Activated CD4-positive, alpha-beta T cell treated with anti-CD3 and anti-CD28 coated beads for 4 hours (primary cell): ENCODE measurements at places on chromosomes 7 and 10.

GRCh38 chr10:122248356-122249302, 22.5 kb upstream of the BTBD16 start:
- no peak for DNase-seq

DNA sequence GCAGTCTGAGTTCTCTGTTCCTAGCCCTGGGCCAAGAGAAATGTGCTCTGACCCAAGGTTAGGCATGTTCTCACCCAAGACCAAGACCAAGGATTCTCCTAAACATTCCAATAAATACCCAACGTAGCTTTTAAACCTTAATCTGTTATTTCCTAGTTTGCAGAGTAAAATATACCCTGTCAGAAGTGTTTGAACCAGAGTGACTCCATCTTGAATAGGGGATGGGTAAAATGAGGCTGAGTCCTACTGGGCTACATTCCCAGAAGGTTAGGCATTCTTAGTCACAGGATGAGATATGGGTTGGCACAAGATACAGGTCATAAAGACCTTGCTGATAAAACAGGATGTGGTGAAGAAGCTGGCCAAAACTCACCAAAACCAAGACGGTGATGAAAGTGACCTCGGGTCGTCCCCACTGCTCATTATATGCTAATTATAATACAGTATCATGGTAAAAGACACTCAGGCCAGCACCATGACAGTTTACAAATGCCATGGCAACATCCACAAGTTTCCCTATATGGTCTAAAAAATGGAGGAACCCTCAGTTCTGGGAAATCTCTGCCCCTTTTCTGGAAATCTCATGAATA, 27.7 kb downstream of the PLXNA4 start:
- no peak for DNase-seq

- no peak for DNase-seq
Measured at GRCh38 chr10:133309720-133310398, 1.1 kb downstream of the ZNF511 start.

GRCh38 chr7:143392875-143393266, 11.7 kb downstream of the ZYX start:
- no peak for DNase-seq

GRCh38 chr10:1367938-1368841, 312.0 kb downstream of the WDR37 start:
- DNase-seq, result no peak

GRCh38 chr10:110304394-110304779, 333 bp downstream of the SMNDC1 start:
- no peak for DNase-seq

DNA sequence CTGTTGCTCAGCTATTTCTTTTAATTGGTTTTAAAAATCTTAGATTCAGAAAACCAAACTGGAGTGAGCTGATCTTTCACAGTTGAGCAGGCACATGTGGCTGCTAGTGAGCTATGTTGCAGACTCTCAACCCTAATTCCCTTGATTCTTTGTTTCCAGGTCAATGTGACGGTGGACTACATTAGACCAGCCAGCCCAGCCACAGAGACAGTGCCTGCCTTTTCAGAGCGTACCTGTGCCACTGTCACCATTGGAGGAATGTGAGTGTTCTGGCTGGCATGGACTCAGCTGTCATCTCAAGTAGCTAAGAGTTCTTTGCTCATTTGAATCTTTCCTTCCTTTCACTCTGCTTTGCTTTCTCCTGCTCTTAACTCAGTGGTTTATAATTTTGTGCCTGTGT, 187.1 kb downstream of the LRRC4 start:
- DNase-seq, result no peak

- no peak for DNase-seq
Measured at GRCh38 chr7:35241884-35242283, 12.0 kb downstream of the TBX20 start.

GRCh38 chr7:115292381-115292780, 370.5 kb downstream of the MDFIC start:
- no peak for DNase-seq

DNA sequence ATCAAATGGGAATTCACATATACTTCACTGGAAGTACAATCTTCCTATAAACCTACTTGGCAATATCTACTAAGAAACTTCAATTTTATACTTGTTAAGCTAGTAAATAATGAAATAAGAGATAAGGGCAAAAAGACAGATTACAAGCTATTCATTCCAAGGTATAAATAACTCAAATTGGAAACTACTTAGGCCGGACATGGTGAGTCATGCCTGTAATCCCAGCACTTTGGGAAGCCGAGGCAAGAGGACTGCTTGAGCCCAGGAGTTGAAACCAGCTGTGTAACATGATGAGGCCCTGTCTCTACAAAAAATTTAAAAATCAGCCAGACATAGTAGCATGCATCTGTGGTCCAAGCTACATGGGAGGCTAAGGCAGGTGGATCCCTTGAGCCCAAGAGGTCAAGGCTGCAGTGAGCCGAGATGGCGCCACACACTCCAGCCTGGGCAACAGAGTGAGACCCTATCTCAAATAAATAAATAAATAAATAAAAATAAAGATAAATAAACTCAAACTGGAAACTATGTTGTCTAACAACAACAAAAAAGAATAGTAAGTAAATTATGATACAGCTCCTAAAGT, 37.6 kb downstream of the ARHGAP21 start:
- DNase-seq, result no peak

- no peak for DNase-seq
Measured at GRCh38 chr7:112757337-112757736, 32.9 kb downstream of the TMEM168 start.

DNA sequence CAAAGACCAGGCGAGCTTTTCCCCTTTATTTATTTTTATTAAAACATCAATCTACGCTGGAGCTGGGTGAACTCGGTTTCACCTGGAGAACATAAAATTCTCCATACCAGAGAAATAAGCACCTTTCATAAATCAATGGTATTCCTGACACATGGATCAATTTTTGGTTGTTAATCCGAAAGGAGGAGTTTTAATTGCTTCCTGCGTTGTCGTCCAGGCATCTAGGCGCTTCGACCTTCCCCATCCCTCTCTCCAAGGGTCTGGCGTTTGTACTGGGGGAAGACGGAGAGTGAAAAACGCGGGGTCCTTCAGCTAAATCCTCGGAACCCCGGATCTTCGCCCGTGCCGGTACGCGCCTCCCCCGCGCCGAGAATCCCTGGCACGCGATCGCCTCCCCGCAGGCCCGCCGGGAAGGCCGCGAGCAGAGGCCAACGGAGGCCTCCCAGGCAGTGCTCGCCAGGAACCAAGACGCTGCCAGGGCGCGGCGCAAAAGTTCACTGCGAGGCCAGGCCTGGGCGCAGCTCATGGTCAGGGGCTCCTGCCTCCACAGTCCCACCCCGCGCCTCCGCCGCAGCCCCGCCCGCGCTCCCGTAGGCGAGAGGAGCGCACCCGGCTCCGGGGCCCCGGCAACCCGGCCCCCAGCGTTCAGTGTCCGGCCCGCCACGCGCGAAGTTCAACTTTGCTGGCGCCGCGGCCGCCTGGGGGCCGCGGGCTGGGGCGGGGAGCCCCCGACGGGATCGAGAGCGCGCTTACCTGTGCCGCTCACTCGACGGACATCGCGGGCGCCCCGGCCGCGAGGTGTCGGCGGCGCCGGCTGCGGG, 8.3 kb upstream of the EBF3 start:
- DNase-seq, result no peak

DNA sequence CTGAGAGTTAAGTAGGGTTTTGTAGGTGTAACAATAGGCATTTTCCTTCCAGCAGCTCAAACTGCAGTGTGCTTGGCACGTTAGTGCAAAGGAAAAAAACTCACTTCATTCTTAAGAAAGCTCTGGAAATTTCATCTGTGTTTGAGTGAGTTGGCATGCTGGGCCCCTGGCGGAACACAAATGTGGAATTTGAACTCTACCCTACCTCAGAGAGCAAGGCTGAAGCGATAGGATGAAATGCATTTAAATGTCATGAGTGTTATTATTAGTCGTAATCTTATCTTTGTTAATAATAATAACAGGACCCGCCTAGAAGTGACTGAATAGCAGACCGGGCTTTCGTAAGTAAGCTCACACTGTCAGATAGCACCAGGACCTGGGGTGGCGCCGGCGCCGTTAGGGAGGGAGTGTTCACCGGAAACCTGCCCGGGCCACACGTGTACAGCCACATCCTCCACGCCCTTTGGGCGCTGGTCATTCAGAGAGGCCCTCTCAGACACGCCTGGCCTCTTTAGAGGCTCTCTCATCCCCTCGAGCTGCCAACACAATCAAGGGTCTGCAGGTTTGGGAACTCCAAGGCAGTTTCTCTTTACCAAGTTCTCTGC, 63.5 kb downstream of the GRK5 start:
- peak; percentile 34 for DNase-seq

DNA sequence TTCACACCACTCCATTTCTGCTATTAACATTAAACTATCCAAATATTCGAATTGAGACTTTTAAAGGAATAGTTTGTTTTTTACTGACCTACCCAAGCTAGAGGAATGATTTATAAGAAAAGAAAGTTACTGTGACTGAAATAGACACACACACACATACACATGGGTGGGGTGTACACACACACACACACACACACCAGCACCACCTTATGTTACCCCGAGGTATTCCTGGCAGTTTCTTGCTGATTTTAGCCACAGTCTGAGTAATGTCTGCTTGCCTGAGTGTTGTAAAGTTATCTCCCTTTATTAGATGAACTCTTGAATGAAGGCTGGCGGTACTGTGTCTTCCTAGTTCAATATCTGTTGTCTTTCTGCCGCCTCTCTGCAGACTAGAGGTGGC, 91.3 kb upstream of the PRKG1 start:
- no peak for DNase-seq

DNA sequence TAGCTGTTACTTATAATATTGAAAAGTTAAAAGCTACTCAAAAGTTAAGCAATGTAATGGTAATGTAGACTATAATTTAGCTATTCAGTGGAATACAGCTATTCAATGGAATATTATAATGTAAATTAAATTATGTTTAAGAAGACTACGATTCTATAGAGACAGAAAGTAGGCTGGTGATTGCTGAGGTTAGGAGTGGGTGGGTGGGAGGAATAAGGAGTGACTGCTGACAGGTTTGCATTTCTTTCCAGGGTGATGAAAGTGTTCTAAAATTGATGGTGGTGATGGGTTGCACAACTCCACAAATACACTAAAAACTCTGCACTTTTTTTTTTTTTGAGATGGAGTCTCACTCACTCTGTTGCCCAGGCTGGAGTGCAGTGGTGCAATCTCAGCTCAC, 21.4 kb downstream of the DENND2A start:
- no peak for DNase-seq

- DNase-seq, result no peak
Measured at GRCh38 chr7:14825912-14826311, 76.6 kb downstream of the DGKB start.

DNA sequence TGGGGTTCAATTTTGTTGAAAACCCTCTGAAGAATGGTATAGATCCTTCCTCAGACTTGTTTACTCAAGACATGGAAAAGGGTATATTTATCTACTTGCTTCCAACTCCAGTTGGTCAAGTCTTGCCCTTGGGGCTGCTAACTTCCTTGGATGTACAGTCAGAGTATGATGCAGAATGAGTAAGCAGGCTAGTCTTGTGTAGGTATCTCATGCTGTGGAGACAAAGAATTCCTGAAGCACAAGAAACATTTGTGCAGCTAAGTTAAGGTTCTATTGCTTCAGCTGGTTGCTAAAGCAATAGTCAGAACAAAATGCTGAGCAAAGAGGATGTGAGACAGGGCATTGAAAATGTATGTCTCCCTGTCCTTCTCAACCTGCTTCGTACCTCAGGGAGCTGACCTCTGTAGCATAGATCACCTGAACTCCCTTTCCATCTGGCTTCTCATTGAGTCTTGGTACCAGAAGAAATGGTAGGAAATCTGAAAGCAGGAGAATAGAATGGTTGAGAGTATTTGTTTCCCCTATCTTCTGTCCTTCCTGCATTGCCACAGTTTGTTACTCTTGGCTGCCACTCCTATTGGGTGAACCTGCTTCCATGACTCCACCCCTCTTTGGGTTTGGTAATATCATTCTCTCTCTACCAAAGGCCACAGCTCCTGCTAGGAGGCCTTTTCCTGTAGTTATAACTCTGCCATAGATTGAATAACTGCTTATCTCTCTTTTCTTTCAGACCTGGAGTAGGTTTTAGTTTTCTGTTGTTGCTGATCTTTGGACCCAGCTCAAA, 346.0 kb downstream of the PHF14 start:
- no peak for DNase-seq

- no peak for DNase-seq
Measured at GRCh38 chr10:61784354-61785133, 117.0 kb upstream of the ARID5B start.

- no peak for DNase-seq
Measured at GRCh38 chr10:107103174-107104025, 61.1 kb downstream of the SORCS1 start.

DNA sequence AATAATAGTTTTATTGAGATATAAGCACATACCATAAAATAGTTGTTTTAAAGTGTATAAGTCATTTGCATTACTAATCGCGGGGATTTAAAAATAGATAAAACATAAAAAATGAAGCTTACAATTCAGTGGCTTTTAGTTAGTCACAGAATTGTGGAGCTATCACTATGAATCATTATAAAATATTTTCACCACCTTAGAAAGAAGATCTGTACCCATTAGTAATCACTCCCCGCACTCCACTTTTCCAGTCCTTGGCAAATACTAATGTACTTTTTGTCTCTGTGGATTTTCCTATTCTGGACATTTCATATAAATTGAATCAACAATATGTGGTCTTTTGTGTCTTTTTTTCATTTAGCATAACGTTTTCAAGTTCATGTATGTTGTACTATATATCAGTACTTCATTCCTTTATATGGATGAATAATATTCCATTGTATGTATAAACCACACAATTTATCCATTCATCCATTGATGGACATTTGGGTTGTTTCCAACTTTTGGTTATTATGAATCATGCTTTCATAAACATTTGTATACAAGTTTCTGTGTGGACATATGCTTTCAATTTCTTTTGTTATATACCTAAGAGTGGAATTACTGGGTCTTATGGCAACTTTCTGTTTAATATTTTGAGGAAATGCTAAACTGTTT, 162.5 kb downstream of the MAGI2 start:
- DNase-seq, result no peak
